Stimulated activated CD4-positive, alpha-beta T cell treated with anti-CD3 and anti-CD28 coated beads, Interleukin-1b, Interleukin-23, amount 100 ng/mL, for 1 hour (primary cell): ENCODE measurements at places on chromosomes 7 and 10.

DNA sequence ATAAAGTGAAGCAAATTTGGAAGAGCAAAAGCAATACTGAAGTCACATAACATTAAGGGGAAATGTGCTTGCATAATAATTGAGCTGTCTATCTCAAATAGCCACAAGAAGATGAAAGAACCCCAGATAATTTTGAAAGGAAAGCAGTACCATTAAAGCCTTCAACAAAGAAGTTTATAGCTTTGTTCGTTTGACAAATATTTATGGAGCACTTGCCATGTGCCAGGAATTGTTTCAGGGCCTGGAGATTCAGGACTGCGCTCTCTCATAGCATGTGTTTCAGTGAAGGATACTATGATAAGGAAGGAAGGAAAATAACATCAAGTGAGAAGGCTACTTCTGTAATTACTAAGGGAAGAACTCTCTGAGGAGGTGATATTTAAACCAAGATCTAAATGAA lies 212.3 kb upstream of the CSTF2T start:
- DNase-seq: no peak

DNA sequence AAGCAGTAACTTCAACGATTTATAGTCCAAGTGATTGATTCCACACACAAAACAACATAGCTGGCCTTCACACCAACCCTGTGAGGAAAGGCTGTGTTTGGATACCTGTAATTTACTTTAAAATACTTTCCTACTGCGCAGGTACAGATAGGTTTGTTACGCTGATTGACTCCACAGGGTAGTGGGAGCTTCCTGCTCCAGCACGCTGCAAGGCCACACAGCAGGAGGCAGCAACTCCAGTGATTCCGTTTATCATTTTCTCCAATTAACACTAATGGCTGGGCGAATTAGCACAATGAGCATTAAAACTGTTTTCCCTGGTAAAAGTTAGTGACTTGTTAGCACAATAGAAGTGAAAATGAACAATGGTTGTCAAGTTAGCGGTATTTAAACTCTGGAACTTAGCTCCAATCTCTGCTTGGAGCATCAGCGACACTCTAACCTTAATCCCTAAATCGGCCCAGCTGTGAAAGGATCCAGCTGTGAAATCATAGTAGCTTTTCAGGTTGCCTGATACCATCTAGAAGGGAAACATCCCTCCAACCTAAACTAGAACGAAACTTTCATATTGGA lies 959 bp downstream of the DCLRE1C start:
- DNase-seq: no peak

GRCh38 chr10:75894761-75895160 lies 463.3 kb downstream of the LRMDA start:
- no peak for DNase-seq

DNA sequence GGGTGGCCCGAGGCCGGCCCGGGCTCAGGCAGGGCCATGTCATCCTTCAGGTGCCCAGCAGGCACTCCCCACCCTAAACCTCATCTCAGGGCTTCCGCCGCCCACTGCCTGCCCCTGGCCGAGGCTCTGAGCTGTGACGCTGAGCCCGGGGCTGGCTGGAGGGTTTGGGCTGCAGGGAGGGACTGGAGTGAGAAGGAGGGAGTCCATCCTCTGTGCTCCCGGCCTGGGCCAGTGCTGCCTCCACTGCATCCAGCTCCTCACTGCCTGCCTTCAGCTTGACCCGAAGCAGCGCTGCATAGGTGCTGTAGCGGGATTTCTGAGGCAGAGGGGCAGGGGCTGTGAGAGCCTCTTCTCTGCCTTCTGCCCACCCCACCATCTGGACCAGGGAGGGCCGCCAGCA lies 7.6 kb downstream of the NFKB2 start:
- no peak for DNase-seq

- no peak for DNase-seq
Measured at GRCh38 chr7:44750424-44750823, 1.8 kb downstream of the ZMIZ2 start.

GRCh38 chr10:72417971-72418370 lies 63.3 kb upstream of the DNAJB12 start:
- DNase-seq: no peak

- no peak for DNase-seq
Measured at GRCh38 chr7:28625432-28625831, 213.1 kb downstream of the CREB5 start.
